ENCODE measurements at places on chromosomes 1 and 21.

DNA sequence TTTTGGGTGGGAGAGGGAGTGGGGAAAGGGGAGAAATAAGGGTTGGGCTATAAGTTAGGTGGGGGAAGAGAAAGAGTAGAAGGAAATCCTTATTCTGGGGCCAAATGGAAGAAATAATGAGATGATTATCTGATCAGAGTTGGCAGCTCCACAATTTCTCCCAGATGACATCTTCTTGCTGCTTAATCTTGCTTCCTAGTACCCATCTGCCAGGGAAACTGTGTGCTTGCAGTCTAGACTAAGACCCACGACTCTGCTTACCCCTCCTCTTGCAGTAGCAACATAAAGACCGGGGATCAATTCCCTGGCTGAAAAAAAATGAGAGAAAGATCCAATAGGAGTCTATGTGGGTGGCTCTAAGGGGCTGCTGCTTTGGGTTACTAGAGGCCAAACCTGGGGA, 95.6 kb downstream of the PAPPA2 start:
- no peak for DNase-seq

DNA sequence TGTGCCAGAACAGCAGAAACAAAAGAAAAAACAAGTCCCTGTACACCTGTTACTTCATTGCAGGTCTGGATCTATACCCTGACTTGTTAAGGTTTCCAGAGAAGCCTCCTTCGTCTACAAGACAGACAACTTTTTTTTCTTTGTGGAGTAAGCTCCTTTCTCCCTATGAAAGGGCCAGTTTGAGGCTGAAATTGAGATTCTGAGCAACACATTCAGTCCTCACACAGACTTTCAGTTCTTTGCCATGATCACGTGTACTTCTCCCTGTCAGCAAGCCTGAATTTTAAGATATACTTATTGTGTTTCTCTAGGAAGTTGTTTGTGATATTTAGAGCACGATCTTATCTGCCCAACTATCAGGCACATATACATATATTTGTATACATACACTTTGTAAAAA, 374.0 kb downstream of the NTNG1 start:
- DNase-seq = no peak

GRCh38 chr1:153543736-153544135, 1.9 kb downstream of the S100A4 start:
- no peak for DNase-seq

- no peak for DNase-seq
Measured at GRCh38 chr1:64898107-64898861, 68.1 kb downstream of the JAK1 start.

DNA sequence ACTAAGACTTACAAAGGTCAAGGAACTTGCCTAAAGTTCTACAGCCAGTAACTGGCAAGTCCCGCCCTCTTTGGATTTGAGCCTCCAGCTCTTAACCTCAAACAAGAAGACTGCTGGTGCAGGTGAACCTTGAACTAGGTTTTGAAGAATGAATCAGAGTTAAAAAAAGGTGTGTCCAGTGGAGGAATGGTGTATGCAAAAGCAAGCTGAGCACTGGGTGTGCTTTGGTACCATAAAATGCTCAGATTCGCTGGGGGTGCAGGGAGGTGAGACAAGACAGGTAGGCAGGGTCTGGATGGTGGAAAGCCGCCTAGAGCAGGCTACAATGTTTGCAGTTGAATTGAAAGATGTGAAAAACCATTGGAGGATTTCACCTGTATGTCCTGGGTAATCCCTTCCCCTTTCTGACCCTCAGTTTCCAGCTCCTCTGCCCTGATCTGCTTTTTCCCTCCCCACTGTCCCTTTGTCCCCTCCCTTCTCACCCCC, 39.8 kb downstream of the FOXD2 start:
- DNase-seq = no peak

DNA sequence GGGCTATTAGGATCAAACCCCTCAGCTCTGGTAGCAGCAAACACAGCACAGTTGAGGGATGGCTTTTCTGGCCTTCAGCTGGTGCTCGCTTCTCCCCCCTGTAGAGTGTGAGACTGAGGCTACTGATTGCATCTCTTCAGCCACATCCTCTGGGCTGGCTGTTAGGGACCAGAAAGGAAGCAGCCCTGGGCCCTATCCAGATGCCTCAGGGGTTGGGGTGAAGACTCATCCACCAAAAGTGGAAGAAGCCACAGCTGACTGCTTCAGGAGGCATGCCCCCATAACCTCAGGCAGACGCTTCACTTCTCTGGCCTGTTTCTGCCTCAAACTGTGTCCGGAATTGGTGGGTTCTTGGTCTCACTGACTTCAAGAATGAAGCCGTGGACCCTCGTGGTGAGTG, 6.2 kb upstream of the TMEM200B start:
- no peak for DNase-seq

DNA sequence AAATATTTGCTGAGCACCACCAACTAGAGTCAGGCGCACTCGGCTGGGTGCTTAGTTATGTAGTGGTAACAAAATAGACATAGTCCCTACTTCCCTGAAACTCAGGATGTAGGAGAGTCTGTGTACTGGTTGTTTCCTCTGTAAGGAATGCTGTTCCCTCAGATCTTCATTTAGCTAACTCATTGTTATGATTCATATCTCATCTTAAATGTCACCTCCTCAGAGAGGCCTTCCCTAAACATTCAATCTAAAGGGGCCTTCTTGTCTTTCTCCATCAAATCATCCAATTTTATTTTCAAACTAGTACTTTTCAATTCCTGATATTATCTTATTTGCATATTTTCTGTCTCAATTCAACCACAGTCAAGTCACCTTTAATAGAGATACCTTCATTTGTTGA, 132.9 kb downstream of the PIK3R3 start:
- DNase-seq = no peak

DNA sequence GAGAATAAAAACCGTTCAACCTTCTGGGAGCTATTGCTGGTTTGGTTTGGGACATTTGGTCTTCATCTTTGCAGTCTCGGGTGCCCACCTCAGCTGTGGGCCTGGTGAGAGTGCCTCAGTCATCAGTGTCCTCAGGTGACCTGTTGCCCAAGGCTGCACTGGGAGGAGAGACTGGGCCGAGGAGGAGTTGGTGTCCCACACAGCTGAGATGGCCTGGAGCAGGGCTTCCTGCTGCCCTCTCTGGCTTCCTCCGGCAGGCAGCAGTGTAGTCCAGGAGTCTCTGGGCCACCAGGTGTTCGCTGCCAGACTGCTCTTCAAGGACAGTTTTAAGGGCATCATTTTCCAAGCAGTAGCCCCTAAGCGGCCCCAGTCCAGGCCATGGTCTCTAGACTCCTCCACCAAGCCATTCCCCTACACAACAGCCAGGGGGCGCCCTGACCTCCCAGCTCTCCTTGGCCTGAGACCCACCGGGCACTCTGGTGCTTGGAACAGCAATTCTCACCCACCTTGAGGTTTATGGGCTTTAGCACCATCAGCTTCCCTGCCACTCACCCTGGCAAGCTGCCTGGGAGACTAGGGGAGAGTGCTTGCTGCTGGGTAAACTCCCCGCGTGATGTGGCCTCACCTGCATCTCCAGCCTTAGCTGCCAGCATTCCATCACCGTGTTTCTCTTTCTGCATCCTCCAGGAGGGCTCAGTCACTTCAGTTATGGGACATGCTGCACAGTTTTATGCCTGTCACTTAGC, 9.1 kb upstream of the SYTL1 start:
- DNase-seq = no peak

DNA sequence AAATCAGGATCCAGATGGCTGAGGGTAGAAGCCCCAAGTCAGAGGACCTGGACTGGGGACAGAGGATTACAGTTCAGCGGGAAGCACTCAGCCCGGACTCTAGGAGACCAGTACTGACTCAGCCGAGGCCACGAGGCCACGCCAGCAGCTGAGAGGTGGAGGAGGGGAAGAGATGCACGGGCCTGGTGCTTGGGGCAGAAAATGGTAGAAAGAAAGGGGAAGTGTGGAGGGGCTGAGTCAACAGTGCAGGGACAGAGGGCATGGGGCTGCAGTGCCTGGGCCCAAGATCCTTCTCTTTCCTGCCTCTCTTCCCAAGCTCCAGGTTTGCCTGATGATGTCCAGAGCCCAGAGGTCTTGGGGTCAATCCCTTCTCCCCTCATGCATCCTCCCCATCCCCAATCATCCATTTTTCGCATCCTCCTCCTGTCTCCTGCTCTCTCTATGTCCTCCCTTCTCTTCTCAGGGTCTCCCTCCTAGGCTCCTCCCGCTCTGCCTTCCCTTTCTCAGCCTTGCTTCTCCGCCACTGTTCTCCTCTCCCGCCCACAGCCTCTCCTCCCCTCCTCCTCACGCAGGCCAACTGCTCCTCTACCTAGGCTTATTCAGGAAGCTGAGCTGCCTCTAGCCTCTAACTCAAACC, 7.7 kb downstream of the ARHGEF2 start:
- DNase-seq = no peak

- no peak for DNase-seq
Measured at GRCh38 chr21:44397431-44398031, 44.1 kb downstream of the TRPM2 start.

GRCh38 chr1:168178227-168178637, 530 bp upstream of the TIPRL start:
- no peak for DNase-seq

DNA sequence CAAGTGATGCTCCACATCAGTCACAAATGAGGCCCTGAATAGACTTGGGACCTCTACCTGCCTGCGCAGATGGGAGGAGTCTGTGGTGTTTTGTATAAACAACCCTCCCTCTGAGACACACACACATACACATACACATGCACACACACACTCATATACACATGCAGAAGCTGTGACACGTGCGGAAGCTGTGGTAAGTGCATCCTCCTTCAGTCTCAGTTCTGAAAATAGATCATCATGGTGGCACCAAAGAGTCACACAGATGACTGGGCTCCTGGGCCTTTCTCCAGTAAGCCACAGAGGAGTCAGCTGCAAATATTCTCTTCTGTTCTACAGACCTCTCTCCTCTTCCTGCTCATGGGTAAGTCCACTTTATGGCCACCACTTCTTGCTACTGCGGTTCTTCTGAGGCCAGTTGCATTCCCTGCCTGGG, at the start of gene LY9:
Gene LY9 (plus strand): TSS at position 224 of the 433 bp plus-strand sequence. CDS start 14 bp downstream, at position 238.
- peak; percentile 72 for DNase-seq

DNA sequence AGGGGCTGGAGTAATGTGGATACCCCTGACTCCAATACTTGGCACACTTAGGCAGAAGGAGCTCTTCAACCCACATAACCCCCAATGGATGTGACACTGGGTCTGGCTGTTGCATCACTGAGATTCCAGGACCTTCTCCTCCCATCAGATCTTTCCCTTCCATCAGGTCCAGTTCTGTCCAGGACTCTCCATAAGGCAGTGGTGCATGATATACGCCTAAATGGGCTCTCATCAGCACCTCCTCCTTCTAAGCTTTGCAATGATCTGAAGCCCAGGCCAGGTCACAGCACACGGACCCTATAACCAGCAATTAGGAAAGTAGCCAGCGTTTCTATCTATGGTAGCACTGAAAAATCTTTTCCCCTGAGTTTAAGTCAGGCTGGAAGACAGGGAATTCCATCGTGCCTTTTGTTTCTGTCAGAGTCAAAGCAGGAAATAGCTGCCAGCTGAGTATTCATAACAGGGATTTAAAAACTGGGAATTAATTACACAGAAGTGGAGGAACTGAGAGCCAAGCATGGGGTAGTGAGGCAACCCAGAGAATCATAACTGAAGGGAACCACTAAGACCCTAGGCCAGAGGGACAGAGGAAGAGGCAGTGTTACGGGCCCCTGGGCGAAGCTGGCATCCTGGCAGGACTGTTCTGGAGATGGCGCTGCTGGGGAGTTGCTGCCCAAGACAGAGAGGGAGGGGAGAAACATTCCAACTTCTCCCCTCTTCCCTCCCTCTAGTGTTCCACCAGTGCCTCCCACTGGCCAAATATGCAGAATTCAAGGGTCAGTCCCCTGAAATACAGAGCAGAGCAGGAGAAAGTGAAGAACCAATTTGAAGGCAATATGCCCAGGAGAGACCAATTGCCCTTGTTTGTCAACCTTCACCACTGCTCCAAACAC, 37.5 kb upstream of the HOOK1 start:
- DNase-seq = no peak

- no peak for DNase-seq
Measured at GRCh38 chr21:46161633-46162592, 6.5 kb upstream of the FTCD start.

- no peak for DNase-seq
Measured at GRCh38 chr1:45620588-45621500, 3.0 kb downstream of the CCDC17 start.

- DNase-seq = no peak
Measured at GRCh38 chr1:155947292-155947691, 5.9 kb downstream of the RXFP4 start.

DNA sequence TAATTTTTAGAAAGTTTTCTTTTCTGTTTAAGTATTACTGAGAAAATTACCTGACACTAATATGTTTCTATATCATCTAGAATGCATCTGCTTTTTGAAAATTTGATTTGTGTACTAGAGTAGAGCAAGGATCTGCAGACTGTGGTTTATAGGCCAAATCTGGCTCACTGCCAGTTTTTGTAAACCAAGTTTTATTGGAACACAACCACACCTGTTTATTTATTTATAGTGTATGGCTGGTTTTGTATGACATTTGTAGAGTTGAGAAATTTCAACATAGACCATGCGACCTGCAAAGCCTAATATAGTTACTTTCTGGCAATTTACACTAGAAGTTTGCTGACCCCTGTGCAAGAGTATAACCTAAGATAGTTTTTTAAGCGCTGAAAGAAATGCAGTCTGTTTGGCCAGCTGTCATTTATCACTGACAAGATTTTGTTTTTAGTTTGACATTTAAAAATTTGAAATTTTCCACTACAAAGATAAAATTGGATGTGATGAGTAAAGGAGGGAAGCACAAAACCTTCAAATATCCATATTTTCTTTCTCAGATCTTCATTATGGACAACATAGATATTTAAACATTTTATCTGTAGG, 36.1 kb upstream of the CACYBP start:
- no peak for DNase-seq

DNA sequence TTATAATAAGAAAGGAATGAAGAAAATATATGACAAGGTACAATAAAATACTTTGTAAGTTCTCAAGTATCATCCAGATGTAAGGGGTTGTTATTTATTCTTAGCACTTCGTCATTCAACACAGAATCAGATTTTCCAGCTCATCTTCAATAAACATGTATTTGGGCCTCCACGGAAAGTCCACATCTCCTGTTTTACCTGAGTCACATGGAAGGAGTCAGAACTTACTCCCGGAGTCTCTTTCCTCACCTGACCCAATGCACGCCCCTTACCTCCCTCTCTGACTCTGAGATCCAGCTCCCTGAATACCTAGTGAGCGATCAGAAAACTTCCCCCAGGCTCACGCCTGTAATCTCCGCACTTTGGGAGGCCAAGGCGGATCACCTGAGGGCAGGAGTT, 1.5 kb upstream of the PMVK start:
- no peak for DNase-seq

- DNase-seq = no peak
Measured at GRCh38 chr1:30704271-30704670, 19.1 kb downstream of the MATN1 start.

DNA sequence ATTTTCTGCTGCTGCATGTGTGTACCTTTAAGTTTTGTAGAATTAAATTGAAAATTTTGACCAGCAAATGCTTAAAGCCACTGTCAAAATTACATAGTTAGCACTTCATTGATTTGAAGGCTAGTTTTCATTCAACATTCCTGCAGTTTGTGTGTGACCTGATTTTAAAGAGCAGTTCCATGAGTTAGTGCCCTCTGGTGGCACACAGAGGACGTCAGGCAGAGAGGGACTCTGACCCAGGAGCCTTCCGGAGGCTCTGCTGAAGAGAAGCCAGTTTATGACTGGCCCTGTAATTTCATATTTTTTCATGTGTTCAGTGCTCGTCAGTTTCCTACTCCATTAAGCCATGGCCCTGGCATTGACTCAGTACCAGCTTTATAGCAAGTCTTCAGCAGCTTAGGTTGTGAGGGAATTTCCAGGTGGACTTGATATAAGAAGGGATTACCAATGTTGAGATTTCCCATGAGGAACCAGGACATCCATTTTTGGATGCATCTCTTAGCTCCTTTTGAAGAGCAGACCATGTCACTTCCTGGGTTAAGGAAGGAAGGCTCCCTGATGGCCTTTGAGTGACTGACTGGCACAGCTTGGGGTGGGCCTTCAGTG, 104.7 kb downstream of the CAMTA1 start:
- DNase-seq = peak; percentile 10

All from activated CD4-positive, CD25-positive, alpha-beta regulatory T cell treated with anti-CD3 and anti-CD28 coated beads, Interleukin-2, amount 50 U/mL, for 16 hours (primary cell).